Lower leg skin (tissue), 4 donors: ENCODE measurements at places on chromosomes 12 and 14. TPM values are rescaled to one million over a fixed set of nuclear protein-coding genes. Genes with fewer than 3 reads are reported as not detected.

DNA sequence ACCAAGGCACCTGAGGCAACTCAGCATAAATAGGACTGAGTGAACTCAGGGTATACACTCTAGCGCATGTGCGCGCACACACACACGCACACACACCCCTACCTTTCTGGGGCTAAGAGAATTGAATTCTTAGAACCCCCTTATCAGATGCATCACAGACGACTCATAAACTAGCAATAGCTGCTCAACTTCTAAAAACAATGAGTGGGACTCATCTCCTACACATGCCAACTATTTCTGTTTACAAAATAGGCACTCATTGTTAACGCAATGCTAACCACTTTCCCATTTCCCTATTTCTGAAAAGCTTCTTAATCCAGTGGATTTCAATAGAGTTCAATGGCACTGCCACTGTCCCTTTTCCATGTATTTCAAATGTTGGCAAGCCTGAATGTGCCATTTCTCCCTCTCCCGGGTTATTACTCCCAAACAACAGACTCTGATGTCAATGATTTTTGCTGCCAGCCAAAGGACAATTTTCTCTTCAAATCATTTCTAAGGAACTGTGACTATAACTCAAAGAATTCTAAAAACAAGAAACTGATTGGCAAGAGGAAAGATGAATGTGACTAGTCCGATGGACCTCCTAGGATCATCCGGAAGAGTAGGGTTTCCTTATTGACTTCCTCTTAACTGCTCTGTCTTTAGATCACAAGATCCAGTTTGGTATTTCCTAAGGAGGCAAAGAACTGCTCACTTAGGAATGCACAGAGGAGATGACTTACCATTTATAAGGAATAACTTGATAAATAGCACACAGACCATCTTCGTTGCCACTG lies 48.8 kb downstream of the SLC38A1 start:
- no peak for DNase-seq

The E2F7 gene
- 0.71 TPM for total RNA-seq

DNA sequence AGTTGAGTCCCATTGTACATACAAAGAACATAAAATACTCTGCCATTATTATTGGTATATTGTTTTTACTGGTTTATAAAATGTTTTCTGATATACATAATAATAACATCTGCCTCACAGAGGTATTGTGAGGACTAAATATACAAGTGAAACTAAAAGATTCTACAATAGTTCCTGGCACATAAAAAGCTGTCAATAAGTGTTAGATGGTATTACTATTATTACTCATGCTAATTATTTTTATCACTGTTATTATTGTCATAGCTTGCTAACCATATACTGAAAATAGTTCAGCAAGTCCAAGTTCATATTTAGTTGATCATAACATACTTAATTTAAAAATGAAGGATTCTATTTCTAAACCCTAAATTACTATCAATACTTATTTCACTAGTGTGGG lies 34.4 kb downstream of the BTG1 start:
- no peak for DNase-seq

The ARPC3 gene
- 157 TPM for total RNA-seq

DNA sequence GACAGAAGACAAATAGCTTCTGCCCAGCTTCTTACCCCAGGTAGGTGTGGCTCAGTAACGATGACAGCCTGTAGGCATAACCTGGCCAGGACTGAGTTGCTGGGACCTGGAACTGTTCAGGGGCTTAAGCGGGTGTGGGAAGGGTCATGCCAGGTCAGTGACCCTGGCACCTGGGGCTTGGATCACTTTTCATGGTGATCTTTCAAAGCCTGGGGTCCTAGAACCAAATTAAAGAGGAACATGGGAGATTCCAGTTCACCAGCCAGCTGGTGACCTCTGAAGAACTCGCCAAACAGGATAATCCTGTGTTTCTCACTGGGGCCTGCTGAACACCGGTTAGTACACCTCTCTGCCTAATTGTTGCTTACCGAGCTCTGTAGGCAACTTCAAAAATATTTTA lies 102.6 kb upstream of the LMNTD1 start:
- DNase-seq, result no peak

- no peak for DNase-seq
Observed at GRCh38 chr14:42742084-42742483, 1135.4 kb downstream of the LRFN5 start.

- no peak for DNase-seq
Observed at GRCh38 chr14:60350366-60350720, 101.3 kb downstream of the PPM1A start.

DNA sequence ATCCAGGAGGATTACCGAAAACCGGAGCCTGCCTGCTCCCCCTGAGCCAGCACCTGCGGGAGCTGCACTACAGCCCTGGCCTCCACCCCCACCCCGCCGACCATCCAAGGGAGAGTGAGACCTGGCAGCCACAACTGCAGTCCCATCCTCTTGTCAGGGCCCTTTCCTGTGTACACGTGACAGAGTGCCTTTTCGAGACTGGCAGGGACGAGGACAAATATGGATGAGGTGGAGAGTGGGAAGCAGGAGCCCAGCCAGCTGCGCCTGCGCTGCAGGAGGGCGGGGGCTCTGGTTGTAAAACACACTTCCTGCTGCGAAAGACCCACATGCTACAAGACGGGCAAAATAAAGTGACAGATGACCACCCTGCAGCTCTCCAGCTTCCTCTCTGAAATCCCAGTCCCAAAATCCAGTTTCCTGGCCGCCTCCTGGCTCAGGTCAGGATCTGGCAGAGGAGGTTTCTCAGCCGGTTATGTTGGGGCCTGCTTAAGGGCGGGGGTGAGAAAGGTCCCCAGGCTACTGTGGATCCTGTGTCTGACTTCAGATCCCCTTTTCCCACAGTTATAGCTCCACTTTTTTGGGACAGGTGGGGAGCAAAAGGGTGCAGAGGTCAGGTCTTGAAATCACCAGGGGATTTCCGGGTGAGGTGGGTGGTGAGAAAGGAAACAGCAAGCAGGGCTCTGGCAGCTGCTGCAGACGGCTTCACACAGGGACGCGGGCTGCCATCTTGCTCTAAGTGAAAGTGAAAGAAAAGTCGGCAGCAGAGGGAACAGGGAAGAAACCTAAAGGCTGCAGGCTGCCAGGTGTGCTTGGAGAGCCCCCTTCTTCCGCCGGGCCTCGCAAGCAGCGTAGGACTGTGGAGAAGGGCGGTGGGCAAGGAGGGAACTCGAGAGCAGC lies at the start of gene TAPBPL:
TAPBPL (plus strand) TSS at position 695 of the 897 bp plus-strand sequence. CDS start 207 bp downstream, outside the sequence.
- peak; percentile 86 for DNase-seq

DNA sequence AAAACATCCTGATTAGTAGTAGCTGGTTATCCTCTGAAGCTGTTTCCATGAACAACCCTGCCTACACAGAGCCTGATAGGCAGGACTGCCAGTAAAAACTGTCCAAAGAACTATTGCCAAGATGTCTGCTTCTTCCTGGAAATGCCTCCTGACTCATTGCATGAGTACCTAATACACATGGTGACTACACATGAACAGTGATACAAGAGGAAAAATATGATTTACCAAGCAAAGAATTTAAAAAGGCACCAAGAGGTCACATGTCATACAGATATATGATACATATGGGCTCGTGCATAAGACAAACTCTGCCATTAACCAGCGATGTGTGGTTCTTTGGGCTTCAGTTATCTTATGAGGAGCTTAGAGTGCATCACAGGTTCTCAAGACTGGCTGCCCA lies 552.3 kb downstream of the SLC16A7 start:
- no peak for DNase-seq

- DNase-seq, result no peak
Observed at GRCh38 chr12:54546511-54546910, 2.9 kb upstream of the PDE1B start.

The SLC8A3 gene
- 0.34 TPM for total RNA-seq

The NFE2 gene
- total RNA-seq, result 2.5 TPM

The KRT81 gene
- total RNA-seq, result 0.37 TPM

DNA sequence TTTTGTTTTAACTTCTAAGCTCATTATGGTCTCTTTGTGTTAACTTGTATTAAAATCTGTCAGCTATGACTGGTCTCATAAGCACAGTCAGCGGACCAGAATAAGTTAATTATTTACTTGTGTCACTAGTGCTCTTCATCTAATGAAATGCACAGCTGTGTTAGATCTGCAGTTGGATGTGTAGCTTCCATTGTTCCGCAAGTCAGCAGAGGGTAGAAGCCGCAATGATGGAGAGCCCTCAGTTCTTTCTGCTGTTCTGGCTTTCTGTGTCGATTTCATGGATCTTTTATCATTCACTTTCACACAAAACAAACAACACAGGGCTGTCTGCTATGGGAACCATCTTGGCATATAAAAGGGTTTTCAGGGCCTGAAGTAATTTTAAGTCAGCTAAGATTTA lies 89.3 kb upstream of the RFX4 start:
- DNase-seq, result no peak

DNA sequence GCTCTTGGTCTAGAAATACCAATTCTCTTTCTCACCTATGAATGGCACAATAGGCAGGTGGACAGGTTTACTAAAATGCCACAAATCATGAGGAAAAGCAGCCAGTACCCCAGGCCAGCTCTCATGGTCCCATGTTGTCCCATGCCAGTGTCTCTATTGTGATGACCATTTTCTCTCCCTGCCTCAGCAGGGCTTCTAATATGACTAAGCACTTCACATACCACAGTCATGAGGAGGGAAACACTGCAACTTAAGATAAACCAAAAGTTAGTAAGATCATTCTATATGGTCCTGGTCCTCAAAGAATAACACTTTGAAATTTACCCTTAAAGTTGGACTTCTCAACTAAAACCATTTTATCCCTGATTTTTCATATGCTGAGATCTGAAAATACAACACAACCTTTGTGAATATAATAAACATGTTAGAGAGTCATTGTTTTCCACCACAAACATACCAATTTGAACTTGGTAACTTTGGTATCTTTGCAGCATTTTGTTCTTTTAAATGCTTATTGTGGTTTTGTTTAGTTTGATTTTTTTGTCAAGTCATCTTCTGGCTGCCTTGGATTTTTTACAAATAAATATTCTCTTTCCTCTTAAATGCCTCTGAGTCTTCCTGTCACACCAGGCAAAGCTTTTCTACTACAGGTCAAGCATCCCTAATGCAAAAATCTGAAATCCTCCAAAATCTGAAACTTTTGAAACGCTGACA lies 3.6 kb downstream of the TTC5 start:
- DNase-seq, result no peak

GRCh38 chr12:49552425-49552824 lies 13.6 kb downstream of the KCNH3 start:
- no peak for DNase-seq

DNA sequence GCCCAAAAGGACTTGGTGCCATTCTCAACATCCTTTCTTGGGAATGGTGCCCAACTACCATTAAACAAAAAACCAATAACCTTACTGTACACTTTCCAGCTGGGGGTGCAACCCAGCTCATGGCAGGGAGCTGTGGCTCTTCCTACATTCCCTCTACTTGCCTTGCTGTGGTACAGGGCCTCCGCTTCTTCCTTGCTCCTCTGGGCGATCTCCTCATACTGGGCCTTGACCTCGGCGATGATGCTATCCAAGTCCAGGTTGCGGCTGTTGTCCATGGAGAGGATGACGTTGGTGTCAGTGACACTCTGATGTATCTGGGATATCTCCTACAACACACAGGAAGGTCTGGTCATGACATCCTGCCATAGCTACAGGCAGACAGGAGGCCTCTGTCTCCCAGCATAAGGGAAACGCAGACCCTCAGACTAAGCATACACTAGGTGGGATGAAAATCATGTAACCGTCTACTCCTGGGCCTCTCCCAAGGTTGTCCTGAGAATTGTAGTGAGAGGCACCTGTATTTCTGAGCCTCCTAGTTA lies 3.9 kb downstream of the KRT2 start:
- DNase-seq, result no peak

GRCh38 chr12:109581856-109582255 lies 8.3 kb downstream of the MVK start:
- DNase-seq, result no peak

The GDF11 gene
- total RNA-seq, result 0.59 TPM

The MIP gene
- not detected for total RNA-seq

GRCh38 chr12:54572881-54573280 lies 15.6 kb downstream of the PPP1R1A start:
- DNase-seq, result no peak

GRCh38 chr12:39412210-39412609 lies 30.7 kb downstream of the KIF21A start:
- DNase-seq, result no peak

The GMPR2 gene
- 57.2 TPM for total RNA-seq

The NFKBIA gene
- total RNA-seq, result 488 TPM
